ENCODE measurements at places on chromosomes 4 and X.

DNA sequence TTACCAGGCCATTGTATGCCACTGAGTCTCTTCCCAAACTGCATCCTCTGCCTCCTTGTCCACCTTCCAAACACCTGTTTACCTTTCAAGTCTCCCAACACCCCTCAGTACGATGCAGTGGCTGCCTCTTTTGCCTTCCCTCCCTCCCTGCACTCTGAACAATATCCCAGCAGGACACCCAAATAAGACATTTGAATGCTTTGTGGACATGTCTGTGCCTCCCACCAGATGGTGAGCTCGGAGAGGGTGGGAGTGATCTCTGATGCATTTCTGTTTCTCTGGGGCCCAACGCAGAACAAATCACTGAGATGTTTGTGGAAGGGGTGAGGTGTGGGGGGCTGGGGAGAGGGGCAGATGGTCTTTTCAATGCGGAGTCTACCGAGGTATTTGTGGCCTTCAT is 33.4 kb downstream of the PJA1 start:
- DNase-seq, result no peak

DNA sequence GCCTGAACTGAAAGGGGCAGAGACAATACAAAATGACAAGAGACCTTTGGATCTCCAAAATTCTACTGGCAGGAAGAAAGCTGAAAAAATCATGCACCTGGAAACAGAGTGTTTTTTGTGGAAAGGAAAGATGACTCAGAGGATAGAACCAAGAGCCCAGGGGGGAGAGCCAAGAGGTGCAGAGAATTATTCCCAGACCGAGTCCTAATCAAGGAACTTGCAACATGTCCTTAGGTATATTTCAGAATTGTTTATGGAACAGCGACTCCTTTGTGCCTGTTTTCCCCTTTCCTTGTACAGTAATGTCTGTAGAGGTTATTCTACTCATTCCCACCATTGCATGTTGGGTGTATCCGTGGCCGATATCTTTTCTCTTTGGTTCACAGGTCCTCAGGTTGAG is 71.7 kb downstream of the YIPF6 start:
- no peak for DNase-seq

- DNase-seq, result no peak
These were observed 74.1 kb downstream of the BANK1 start for GRCh38 chr4:101864660-101865059.

DNA sequence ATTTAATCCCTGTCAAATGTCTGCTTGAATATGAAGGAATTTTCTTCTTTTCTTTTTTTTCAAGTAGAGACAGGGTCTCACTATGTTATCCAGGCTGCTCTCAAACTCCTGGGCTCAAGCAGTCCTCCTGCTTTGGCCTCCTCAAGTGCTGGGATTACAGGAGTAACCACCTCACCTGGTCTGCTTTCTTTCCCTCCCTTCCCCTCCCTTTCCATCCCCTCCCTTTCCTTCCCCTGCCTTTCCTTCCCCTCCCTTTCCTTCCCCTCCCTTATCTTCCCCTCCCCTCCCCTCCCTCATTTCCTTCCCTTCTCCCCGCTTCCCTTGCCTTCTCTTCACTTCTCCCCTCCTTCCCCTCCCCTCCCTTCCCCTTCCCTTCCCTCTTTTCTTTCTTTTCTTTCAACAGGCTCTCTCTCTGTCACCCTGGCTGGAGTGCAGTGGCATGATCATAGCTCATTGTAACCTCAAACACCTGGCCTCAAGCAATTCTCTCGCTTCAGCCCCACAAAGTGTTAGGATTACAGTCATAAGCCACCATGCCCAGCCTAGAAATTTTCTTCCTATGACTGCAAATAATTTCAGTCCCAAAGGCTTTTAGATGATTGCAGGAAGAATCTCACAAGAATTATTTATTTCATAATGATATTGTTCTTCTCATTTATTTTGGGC is 168.9 kb downstream of the AASDH start:
- no peak for DNase-seq

DNA sequence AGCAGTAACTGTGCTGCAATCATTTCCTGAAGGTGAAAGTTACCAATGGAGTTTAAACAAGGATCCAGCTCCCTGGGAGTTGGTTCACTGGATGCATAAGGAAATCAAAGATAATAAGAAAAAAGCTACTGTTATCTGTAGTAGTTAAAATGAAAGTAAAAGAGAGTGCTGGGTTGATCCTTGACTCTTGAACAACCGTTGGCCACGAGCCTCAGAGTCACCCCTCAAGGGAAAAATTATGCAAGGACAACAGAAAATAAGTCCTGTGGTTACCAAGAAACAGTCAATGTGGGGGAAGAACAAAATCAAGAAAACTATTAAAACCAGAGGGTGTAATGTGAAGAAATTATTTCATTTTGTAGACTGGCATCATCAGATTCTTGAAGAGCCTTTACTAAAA is 49.7 kb upstream of the DDIT4L start:
- peak; percentile 88 for DNase-seq

DNA sequence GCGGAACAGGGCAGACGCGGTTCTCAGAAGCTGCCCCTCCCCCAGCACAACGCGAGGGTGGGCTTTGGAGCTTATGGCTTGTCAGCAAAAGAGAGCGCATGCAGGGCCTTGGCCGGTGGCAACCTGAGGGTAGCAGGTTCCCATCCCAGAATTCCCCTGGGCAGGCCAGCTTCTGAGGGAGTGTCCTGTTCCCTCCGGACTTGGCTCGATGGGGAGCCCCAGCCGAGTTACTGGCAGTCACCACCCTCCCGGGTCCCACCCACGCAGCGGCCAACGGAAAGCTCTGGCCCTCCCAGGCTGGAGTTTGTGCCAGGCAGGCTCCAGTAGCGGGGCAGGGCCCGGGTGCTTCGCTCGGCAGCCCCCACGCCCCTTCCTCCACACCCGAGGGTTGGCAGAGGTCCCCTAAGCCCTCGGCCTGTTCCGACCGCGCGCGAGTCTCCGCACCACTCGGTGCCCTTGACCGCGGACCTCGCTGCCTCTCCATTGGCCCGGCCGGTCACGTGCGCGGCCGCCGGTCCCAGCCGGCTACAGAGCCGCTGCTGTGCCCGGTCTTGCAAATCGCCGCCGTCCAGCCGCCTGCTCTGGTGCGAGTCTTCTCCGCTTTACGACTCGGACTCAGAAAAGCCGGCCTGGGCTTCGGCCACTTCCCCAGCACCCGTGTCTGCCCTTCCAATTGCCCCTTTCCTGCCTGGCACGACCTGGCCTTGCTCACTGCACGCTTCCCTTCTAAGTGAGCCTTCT is 20.9 kb upstream of the MTM1 start:
- no peak for DNase-seq

GRCh38 chr4:182449186-182449929 is 206.2 kb downstream of the TENM3 start:
- DNase-seq, result no peak

GRCh38 chr4:18751083-18751482 is 729.5 kb upstream of the LCORL start:
- DNase-seq, result no peak
